Esophagus muscularis mucosa (tissue), 4 donors: ENCODE measurements at places on chromosomes 1 and 21. TPM values are rescaled to one million over a fixed set of nuclear protein-coding genes. Genes with fewer than 3 reads are reported as not detected.

GRCh38 chr21:29335720-29336119 lies 37.0 kb downstream of the BACH1 start:
- no peaks in the 10 kb centered on the region for H3K27me3 ChIP-seq
- peaks cover 51% of the 10 kb centered on the region for H3K4me1 ChIP-seq
- no peak for DNase-seq
- no peak overlapping the region for H3K27ac ChIP-seq

GRCh38 chr1:112027696-112028095 lies 38.2 kb upstream of the KCND3 start:
- no peaks in the 10 kb centered on the region for H3K4me1 ChIP-seq
- no peaks in the 10 kb centered on the region for H3K27me3 ChIP-seq
- no peak overlapping the region for H3K27ac ChIP-seq
- DNase-seq, result no peak
- H3K4me3 ChIP-seq, result no peak overlapping the region

GRCh38 chr1:152410599-152410998 lies 3.5 kb downstream of the CRNN start:
- H3K4me1 ChIP-seq, result no peaks in the 10 kb centered on the region
- no peak overlapping the region for H3K27ac ChIP-seq
- no peaks in the 10 kb centered on the region for H3K27me3 ChIP-seq
- H3K4me3 ChIP-seq, result no peak overlapping the region
- DNase-seq, result no peak
- H3K36me3 ChIP-seq, result no peaks in the 10 kb centered on the region

NBPF1 gene
- total RNA-seq, result 39.2 TPM

MYBPH gene
- total RNA-seq, result not detected

GABRD gene
- not detected for total RNA-seq
